ENCODE measurements at places on chromosomes 11 and 22.

- DNase-seq = peak; percentile 53
These were observed 8.3 kb upstream of the HTR3B start for GRCh38 chr11:113896156-113896879.

DNA sequence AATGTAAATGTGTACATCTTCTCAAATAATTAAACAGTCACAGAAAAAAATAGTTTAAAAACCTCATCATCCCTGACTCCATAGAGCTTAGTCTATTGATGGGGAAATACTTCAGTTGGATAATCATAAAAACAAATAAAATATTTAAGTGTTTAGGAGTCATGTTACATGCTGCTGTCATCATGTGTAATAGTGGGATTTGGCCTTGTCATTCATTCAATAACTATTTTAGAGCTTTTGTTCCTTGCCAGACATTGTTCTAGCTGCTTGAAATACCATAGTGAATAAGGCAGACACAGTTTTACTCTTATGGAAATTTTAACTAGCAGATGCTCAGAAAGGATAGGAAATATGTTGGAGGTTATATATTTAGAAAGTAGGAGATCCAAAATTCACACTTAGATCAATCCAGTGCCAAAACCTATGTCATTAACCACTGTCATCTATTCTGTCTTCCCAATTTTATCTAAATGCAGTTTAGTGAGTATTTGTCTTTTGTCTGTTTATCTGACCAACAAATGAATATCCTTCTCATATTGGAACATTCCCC lies 324.7 kb downstream of the CASP12 start:
- DNase-seq = no peak

GRCh38 chr11:45092404-45092785 lies 54.0 kb upstream of the PRDM11 start:
- no peak for DNase-seq

- no peak for DNase-seq
These were observed 18.0 kb downstream of the PKNOX2 start for GRCh38 chr11:125182573-125182972.

- no peak for DNase-seq
These were observed 472.2 kb downstream of the SOX6 start for GRCh38 chr11:15884141-15884540.
